ENCODE measurements at places on chromosomes 16 and 17.

DNA sequence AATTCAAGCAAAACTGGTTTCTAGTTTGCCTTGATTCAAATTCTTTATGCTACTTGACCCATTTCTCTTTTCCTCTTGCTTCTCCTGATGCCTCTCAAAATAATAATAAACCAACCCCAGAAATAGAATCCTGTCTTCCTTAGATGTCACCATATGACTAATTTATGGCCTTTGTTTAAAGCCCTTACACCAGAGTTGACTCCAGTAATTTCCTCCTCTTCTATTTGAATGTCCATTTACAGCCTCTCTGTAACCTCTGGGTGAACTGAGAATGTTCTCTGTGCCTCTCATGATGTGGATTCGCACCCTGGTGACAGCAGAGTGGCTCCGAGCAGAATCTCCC lies 31.5 kb downstream of the ZFHX3 start:
- no peak for DNase-seq

DNA sequence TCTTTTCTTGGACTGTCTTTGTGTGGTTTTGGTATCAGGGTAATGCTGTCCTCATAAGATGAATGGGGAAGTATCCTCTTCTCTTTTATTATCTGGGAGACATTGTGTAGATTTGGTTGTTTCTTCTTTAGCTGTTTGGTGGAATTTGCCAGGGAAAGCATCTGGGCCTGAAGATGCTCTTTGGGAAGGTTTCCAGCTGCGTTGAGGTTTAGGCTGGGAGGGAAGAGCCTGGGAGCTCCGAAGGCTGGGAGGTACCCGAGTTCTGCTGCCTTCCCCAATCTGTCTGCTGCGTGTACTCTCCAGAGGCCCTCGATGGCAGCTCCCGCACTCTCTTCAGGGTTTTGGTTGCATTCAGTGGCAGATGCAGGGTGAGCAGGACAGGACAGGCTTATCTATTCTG lies 25.6 kb upstream of the CRISPLD2 start:
- DNase-seq: no peak

DNA sequence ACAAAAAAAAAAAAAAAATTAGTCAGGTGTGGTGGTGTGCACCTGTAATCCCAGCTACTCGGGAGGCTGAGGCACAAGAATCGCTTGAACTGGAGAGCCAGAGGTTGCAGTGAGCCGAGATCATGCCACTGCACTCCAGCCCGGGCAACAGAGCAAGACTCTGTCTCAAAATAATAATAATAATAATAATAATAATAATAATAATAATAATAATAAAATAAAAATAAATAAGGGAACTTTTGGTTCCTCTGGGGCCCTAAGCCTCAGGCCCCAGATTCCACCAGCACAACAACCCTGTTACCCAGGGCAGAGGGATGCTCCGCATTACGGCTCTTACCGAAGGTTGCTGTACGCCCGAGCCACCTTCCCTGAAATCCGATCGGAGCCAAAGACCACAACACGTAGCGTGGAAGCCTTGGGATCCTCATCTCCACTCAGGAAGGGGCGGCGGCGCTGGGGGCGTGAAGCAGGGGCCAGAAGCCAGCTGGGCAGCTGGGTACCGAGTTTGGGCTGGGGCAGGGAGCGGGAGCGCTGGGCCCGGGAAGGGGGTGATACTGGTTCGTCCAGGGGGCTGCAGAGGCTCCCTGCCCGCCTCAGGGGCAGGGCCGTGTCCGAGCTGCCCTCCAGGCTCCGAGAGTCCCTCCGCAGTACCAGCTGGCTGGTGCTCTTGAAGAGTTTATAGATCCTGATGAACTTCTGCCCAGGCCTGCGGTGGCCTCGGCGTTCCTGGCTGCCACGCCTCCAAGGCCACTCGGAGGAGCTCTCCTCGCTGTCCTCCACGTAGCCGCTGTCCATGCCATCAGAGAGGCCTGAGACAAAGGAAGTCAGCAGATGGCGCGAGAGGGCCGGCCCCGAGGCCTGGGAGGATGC lies 20.6 kb upstream of the PIK3R6 start:
- no peak for DNase-seq

- DNase-seq: no peak
Measured at GRCh38 chr17:77907497-77908461, 50.7 kb upstream of the TNRC6C start.

DNA sequence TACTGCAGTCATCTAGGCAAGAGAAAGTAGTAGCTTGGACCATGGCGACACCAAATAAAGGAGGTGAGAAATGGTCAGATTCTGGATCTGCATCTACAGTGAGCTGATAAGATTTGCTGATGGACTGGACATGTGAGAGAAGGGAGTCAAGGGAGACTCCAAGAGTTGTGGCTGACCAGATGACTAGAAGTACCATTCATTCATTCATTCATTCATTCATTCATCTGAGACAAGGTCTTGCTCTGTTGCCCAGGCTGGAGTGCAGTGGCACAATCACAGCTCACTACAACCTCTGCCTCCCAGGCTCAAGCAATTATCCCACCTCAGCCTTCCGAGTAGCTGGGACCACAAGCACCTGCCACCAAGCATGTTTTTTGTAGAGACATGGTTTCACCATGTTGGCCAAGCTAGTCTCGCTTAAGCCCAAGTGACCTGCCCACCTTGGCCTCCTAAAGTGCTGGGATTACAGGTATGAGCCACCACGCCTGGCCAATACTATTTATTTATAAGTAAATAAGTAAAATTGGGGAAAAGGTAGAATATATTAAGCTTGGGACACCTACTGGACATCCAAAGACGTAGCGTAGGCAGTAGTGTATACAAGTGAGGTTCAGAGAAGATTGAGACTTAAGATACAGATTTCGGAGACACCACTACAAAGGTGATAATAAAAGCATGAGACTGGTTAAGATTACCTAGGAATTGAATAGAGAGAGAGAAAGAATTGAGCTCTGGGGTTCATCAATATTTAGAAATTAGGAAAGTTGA lies 15.7 kb upstream of the RNF43 start:
- DNase-seq: no peak

DNA sequence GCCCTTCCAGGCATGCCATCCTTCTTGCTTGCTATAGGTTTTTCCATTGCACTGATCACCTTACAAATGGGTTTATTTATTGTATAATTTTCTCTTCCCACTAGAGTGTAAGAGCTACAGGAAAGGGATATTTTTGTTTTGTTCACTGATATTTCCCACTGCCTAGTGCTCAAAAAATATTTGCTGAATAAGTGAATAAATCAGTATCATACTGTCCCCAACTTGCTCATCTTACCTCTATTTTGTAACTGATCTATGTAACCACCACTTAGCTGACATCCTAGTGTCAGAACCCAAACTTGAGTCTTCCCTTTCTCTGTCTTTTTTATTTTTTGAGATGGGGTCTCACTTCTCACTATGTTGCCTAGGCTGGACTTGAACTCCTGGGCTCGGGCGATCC lies 87.6 kb upstream of the TBC1D3K start:
- no peak for DNase-seq

DNA sequence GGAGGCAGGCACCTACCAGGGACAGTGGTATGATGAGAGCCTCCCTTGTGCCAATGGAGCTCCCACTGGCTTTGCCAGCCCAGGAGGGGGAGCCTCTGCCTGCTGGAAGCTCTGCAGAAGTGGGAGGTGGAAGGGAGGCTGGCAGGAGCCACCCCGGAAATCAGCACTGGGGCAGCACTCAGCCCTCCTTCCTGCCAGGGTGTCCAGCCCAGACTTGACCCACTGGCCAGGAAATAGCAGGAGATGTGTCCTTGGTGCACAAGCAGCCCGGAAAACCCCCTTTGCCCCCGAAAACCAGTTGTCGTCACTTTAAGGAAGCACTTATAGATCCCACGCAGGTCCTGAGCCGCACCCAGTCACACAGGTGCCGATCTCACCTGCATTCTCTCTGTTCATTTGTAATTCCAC lies 49.3 kb upstream of the CACNG4 start:
- peak; percentile 78 for DNase-seq

- no peak for DNase-seq
Measured at GRCh38 chr17:77346765-77347164, 206.0 kb downstream of the SEC14L1 start.

DNA sequence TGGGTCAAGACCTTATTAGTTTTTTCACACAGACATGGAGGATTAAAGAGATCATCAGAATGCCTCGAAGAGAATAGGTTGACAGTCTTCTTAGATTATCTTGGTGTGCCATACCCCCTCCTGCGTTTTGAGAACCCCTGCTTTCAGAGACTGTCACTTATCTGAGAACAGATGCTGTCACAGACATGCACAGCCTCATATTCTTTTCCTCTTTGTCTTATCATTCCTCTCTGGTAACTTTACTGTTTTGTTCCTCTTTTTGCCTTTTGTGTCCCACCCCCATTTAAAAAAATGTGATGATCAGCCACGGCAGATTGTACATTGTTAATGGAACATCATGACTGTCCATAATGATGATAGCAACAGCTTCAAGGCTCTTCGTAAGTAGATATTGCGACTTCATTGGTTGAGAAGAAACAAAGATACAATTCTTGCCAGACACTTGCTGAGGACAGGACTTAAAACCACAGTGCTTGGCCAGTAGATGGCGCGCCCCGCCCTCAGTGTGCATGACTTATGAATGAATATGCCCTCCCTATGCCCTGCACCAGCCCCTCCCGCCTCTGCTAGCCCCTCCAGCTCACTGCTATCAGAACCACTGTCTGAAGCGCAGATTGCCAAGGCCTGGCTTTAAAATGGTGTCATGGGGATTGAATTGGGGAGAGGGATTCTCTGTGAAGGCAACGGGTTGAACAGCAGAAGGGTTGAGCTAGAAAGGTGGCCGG lies 2.6 kb upstream of the PITPNC1 start:
- DNase-seq: peak; percentile 86

DNA sequence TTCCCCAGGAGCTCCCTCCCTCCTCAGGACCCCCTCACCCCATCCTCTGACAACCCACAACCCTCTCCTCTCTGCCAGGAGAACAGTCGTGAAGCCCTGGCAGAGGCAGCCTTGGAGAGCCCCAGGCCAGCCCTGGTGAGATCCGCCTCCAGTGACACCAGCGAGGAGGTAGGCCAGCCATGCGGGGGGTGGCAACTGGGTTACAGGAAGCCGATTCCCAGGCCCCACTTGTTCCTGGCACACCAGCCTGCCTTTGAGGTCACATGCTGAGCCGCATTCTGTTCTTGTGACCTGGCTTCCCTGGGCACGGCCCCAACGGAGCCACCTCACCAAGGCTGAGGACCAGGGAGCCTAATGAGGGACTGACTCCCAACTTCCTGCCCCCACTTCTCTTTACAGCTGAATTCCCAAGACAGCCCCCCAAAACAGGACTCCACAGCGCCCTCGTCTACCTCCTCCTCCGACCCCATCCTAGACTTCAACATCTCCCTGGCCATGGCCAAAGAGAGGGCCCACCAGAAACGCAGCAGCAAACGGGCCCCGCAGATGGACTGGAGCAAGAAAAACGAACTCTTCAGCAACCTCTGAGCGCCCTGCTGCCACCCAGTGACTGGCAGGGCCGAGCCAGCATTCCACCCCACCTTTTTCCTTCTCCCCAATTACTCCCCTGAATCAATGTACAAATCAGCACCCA lies 7.9 kb downstream of the NAT9 start:
- no peak for DNase-seq

DNA sequence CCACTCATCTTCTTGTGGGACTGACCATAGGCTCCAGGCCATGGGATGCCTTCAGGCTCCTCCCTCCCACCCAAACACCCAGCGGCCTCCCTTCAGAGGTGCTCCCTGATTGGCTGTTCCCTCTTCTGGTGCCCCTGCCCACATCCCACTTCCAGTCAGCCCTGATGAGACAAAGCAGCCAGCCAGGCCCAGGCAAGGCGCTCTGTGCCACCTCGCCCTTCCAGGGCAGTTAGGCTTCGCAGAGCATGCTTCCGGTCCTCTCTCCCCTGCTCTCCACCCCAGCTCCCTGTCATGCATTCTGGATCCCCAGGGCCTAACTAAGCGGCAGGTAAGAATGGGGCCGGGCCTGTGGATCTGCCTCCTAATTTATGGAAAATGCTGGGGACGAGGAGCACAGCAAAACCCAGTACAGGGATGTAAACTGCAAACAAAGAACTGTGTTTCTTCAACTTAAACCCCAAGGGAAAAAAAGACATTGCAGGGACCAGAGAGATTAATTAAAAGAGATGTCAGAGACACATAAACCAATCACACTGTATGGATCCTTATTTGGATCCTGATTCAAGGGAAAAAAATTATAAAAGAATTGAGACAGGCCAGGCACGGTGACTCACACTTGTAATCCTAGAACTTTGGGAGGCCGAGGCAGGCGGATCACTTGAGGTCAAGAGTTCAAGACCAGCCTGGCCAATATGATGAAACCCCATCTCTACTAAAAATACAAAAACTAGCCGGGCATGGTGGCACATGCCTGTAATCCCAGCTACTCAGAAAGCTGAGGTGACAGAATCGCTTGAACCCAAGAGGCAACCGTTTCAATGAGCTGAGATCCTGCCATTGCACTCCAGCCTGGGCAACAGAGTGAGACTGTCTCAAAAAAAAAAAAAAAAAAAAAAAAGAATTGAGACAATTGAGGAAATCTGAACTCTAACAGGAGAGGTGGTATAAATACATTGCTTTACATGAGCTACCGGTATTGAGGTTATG lies 26.0 kb downstream of the ZDHHC7 start:
- no peak for DNase-seq

DNA sequence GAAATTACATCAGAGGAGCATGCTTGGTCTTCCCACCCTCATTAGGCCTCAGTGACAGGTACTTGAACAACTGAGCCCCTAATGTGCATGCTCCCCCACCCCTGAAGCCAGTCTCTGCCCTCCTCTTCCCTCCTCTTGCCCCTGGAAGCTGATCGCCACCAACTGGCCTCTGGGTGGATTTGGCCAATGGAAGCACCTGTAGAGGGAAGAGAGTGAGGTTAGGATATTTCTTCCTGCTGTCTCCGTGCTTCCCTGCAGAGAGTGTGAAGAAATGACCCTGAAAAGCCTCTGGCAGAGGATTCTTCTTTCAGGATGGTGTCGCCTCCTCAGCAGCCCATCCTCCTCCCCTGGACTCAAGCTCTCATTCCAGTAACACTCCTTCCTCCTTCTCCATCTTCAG lies 5.9 kb upstream of the CBLN1 start:
- DNase-seq: no peak

GRCh38 chr16:68081861-68082628 lies 3.1 kb upstream of the NFATC3 start:
- peak; percentile 94 for DNase-seq

GRCh38 chr17:56478836-56479447 lies 114.6 kb upstream of the NOG start:
- peak; percentile 27 for DNase-seq

GRCh38 chr17:40017422-40018080 lies 2.3 kb downstream of the CSF3 start:
- DNase-seq: no peak

DNA sequence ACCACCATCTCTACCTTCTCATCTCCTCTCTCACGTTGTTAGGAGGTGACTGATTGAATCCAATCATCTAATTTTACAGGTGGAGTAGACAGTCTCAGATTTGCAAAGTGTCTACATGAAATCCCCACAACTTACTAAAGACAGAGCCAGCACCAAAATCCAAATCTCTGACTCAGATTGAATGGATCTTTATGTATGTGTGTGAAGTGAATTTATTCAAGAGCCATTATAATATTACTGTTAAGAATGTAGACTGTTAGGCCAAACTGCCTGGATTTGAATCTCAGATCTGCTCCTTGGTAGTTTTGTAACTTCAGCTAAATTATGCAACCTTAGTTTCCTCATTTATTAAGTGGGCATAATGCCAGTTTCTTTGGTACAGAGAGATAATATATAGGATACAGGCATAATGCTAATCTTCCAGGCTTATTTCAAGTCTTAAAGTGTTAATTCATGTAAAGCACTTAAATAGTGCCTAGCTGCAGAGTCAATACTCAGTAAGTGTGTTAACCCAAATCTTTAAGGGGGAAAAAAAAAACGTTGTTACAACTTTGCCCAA lies 12.7 kb downstream of the CNEP1R1 start:
- DNase-seq: no peak
